ENCODE measurements at places on chromosomes 2 and 18. TPM values are rescaled to one million over a fixed set of nuclear protein-coding genes. Genes with fewer than 3 reads are reported as not detected.

FAM110C gene
- 2.3 TPM for total RNA-seq

DPY30 gene
- 122 TPM for total RNA-seq

SULT1C4 gene
- total RNA-seq, result 2.9 TPM

POU3F3 gene
- not detected for total RNA-seq

DNA sequence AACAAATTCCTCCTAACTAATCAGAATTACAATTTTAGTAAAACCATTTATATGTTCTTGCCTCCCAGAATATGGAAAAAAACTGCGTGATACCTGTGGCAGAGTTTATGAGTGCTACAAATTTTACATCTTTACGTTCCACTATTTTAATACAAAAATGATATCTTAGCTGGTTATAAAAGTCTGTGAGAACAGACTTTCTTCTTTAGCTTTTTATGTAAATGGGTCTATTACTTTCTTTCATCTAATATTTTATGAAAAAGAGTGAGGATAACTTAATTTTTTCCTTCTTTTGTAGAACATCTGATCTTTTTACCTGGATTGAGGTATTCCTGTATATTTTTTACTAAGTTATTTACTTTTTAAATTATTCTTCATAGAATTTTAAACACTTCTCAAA lies 22.1 kb upstream of the REG3A start:
- DNase-seq, result no peak

DNA sequence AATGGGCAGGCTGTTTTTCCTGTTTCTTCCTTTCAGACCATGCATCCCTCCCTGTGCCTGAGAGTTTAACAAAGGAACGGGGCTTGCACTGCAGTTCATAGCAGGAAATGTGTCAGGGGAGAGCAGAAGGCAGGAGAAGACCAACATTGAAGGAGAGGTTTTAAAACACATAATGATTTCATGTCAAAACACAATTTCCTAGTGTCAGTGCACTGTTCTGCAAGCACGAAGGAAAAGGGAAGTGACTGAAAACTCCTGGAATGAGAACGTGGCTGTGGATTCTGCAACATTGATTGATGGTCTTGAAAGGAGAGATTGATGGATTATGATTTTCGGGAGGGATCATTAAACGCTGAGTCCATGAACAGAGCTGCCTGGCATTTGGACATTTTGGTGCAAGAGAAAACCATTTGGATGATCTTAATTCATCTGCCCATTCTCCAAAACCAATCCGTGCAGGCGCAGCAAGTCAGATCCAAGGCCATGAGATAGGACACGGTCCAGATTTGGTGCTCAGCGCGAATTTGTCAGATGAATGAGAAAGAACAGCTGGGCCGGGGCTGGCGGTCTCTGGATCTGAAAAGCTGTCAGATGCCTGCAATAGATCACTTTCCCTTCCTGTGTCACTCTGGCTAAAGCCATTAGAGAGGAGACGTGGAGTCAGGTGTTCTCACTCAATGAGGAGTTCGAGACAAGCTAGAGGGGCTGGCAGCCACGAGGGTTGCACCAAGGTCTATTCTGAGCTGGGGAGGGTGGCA lies 38.4 kb downstream of the C1QL2 start:
- no peak for DNase-seq

- DNase-seq, result no peak
Observed at GRCh38 chr2:127097471-127097765, 9.5 kb downstream of the BIN1 start.

DNA sequence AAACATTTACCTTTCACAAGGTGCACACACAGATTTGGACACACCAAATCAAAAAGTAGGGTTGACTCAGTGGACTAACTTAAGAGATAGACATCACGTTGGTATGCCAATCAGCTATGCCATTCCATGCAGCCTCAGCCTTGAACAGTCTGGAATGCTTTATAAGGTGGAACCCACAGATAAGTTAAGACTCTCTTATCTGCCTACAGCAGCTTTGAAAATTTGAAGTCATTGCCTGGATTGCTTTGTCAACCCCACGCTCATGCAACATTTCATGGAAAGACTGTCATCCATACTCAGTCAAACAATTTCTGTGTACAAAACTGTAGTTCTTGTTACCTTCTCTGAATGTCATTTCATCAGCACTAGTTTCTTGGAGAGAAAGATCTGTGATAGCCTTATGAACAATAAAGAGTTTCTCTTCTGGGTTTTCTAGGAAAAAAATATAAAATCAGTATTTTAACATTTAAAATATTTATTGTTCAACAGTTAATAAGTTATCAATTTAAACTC lies 1.2 kb downstream of the ERMN start:
- no peak for DNase-seq

GRCh38 chr2:108565778-108566375 lies 31.6 kb downstream of the LIMS1 start:
- DNase-seq, result no peak
